ENCODE measurements at places on chromosomes 1 and 21. TPM values are rescaled to one million over a fixed set of nuclear protein-coding genes. Genes with fewer than 3 reads are reported as not detected.
A peak's percentile ranks its signal among the peaks of the same experiment; 100 is the strongest.

DNA sequence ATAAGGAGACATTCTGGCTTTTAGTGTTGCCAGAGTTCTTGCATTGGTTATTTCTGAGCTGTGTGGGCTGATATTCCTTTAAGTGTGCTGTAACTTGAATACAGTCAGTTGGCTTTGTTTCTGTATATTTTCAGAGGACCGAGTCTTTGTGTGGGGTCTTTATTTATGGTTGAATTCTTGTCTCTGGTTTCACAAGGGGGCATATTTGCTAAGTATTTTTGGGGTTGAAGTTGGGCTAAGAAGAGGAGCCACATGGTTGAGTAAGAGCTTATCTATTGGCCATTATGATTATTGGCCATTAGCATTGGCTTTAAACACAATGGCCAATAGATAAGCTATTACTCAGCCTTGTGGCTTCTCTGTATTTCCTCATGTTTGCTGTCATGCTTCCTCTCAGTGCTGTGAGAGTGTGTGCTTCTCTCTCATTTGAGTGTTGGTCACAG, 26.3 kb upstream of the PTGFR start:
- DNase-seq = no peak

GRCh38 chr1:234617986-234618736, 8.2 kb upstream of the IRF2BP2 start:
- no peak for DNase-seq

DCLRE1B gene
- total RNA-seq = 5.0 TPM

DNA sequence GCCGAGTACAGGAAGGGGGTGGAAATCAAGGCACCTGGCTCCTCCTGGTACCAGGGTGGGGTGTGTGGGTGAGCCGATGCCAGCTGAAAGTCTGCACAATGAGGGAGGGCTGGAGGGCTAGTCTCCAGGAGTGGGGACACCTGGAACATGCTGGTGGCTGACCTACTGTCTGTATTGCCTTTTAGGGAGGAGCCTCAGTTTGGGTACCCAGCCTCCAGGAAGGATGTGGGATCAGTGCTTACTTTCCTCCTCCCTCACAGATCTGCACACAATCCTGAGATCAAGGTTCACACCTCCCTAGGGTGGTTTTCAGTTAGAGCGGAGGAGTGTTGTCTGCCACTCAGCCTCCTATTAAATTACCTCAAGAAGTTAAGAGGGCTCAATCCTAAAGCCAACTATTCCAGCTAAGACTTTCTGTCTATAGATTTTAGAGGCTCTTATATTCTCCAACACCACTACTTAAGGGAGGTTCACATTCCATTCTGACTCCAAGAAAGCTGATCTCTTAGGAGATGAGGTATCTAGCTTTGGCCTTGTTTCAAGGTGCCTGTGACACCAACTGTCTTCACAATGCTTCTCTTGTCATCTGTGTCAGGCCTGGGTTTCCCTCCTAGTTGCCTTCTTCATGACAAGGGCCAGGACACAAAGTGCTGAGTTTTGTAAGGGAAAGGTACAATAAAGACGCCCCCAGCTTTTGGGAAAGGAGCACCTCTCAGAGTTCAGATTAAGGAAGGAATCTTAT, 15.7 kb downstream of the SSR2 start:
- DNase-seq = no peak

- DNase-seq = no peak
These were observed 110.8 kb downstream of the SLC5A9 start for GRCh38 chr1:48333316-48333715.

GJC2 gene
- total RNA-seq = 17.7 TPM

TCP10L gene
- total RNA-seq = 10.8 TPM

DNA sequence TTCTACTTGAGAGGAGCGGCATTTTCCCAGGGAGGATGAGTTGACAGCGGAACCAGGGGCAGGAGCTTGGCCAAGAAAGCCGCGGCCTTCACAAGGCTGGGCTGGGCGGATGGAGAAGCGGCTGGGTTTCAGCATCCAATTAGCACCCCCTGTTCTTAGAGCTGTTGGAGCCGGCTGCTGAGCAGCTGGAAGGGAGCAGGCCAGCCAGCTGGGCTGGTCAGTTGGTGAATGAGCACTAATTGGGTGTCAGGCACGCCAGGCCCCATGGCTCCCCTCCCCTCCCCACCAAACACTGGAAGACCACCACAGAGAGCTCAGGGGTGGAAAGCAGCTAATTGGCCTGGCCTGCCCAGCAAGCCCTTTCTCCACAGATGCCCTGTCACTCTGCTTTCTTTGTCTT, 245.6 kb downstream of the RRAGC start:
- peak; percentile 51 for DNase-seq

DNA sequence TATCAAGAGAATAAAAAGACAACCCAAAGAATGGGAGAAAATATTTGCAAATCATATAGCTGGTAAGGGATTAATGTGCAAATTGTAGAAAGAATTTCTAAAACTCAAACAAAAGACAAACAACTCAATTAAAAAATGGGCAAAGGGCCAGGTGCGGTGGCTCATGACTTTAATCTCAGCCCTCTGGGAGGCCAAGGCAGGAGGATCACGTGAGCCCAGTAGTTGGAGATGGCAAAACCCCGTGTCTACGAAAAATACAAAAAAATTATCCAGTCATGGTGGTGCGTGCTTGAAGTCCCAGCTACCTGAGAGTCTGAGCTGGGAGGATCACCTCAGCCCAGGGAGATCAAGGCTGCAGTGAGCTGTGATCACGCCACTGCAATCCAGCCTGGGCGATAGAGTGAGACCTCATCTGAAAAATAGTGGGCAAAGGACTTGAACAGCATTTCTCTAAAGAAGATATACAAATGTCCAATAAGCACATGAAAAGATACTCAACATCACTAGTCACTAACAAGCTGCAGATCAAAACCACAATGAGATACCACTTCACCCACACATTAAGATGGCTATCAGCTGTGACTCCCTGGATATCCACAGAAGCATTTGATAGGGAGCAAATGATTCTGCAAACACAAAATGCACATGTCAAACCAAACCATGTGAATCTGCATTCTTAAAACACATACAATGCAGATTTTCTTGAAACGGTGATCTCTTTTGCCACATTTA, 20.9 kb downstream of the SLC30A1 start:
- no peak for DNase-seq

DNA sequence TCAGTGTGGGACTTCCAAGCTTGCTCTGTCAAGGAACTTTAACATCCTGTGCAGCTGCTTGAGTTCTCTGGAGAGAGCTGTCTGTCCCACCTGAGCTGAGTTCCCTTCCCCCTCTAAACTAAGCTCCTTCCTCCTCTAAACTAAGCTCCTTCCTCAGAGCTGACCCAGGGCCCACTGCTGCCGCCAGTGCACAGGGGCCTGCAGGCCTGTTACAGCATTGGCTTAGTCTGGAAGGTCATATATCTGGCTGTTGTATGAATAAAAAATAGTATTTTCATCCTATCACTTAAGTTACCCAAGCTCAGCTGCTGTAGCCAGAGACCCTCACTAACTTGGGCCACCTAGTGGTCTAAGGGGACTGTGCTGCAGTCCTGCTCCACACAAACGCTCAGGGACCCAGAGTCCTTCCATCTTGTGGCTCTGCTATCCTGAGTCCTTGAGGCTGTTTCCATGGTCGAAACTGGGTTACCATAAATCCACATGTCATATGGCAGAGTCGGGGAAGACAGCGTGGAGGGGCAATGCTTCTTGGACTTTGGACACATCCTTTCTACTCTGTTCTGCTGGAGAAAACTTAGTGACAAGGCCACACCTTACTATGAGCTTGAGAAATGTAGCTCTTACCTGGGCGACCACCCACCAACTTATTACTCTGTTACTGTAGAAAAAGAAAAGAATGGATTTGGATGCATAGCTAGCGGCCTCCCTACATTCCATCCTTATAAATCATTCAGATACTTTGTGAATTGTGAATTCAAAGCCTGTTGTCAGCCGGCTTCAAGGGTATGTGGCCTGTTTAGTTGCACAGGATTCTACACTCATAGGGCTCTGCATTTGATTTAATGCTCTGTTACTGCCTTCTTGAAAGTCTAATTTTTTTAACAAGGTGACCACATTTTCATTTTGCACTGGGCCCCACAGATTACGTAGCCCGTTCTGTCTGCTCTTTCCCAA, 71.4 kb upstream of the GCLM start:
- DNase-seq = no peak

- DNase-seq = no peak
These were observed 336.8 kb downstream of the SEC16B start for GRCh38 chr1:177632923-177633615.

NMNAT2 gene
- 95.2 TPM for total RNA-seq

DNA sequence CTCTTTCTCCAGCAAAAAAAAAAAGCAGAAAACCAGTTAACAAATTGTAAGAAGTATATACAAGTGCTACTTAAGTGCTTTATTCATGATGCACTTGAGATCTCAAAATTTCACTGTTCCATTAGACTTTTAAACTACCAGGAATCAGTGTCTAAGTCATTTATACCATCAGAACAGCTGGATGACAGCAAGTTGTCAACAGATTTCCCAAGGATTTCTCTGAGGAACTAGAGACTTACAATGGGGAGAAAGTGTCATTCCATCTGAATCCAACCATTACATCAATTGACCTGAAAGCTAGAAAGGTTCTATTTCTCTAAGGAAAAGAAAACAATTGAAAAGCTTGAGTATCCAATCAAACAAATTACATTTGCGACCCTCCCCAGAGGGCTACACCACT, 43.8 kb downstream of the USH2A start:
- no peak for DNase-seq

DNA sequence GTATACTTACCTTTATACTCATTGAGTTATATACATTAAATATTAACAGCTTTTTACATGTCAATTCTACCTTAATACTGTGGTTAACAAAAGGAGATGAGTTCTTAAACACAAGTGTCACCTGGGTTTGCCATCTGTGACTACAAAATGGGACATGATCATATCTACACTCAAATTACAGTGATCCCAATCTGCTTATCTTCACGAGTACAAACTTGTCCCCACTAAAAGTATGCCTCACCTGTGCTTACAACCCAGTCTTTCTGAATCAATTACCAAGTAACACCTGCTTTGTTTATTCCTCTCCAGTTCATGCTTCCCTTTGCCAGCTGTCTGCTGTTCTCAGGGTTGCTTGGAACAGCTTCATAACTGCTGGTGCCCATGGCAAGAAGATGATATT, 8.8 kb downstream of the CD1E start:
- DNase-seq = no peak

SLAMF9 gene
- not detected for total RNA-seq

GRCh38 chr1:214615871-214616270, 12.9 kb downstream of the CENPF start:
- DNase-seq = no peak

STXBP3 gene
- 81.4 TPM for total RNA-seq

C1orf141 gene
- total RNA-seq = 0.34 TPM

SPRR4 gene
- total RNA-seq = not detected

ST6GALNAC3 gene
- total RNA-seq = 20.2 TPM
